ENCODE measurements at places on chromosomes 11 and 22.

DNA sequence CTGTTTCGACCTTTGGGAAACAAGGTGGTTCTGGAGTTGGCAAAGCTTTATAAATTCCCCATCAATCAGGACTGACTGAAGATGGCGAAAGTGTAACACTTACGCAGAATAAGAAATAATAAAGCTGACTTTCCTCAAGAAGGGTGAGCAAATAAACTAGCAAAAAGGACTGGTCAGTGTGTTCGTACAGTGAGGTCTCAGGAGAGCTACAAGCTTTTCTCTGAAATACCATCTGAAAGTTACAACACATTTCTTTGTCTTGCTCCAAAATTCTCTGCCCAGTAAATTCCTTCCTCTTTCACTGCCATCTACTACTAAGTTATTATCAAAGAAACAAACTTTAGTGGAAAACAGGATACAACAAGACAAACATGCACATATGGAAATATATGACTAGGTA lies 13.4 kb downstream of the PITPNB start:
- no peak for DNase-seq

DNA sequence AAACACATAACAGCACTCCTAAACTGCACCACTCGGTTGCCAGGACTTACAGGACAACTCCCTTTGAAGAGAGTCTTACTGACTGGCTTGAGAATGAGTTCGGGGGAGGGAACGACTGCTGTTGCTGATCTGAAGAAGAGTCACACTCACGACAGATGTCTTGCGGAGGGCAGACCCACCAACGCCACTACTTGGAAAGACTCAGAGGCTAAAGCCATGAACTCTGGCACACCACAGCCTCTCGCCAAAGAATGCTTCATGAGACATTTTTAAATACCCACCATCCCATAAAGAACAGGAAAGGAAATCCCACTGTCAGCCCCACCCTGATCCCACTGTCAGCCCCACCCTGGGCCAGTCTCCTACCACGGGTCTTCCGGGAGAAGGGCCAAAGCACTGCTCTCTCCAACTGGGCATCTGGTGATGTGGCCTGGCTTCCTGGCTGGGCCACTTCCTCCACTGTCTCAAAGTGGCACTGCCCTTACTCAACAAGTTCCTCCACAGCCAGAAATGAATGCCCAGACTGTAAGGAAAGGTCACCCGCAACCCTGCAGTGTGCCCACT lies 73.6 kb downstream of the MICAL3 start:
- DNase-seq = no peak

DNA sequence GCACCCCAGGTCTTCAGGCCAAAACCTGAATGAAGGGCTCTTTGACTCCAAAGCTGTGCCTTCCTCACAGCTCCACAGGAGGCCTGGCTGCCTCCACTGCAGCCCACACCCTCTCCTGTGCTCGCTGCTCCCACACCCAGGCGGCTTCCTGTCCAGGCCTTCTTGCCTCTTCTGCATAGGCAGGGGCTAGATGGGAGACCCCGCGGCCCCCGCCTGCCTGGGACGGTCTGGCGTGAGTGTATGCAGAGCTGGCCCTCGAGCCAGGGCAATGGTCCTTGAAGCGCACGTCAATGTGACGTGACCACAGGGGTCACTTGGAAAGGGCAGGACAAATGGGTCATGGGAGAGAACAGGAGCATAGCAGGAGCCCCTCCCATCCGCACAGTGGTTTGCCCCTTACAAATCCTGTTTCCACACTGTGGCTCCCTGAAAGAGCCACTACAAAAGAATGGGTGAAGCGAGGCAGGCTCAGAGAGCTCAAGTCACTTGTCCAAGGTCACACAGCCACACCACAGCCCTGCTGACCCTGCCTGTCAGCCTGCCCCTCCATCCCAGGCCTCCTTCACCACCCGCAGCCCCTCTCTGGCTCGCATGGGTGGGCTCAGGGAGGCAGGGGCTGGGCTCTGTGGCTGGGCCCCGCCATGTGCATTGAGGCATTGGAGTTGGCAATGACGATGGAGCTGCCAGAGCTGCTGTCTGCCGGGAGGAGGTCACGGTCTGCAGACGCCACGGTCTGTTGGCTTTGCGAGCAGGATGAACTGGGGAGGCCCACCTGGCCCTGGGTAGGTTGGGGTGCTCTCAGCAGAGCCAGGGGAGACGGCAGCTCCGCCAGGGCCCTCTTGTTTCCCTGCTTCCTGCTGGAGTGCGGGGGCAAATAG lies 71.2 kb upstream of the WNT11 start:
- DNase-seq = no peak

- no peak for DNase-seq
These were observed 203.2 kb downstream of the CSNK2A3 start for GRCh38 chr11:11149671-11150459.

DNA sequence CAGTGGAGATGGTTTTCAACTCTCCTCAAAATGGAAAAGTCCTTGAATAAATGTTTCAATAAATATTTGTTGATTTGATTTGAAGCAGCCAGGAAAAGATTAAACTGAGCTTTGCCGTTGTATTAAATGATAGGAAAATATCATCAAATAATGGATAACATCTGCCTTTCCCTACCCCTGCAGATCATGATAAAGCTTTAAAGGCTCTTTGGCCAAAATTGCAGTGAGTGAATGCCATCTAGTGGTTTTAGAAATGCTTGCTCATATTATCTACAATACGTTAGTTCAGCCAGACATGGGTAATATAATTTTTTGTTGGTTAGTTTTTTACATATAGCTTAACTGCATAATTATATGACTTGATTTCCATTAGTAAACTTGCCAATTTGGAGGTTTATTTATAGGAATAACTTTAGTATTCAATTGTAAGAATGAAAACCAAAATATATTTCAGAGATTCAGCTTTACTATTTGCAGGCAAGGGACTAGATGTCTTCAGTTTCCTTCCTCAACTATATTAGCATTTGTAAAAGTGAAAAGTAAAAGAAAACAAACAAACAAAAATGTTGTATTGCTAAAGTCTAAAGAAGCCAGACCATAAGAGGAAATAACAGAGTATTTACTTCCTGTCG lies 159.2 kb downstream of the MSANTD4 start:
- DNase-seq = peak; percentile 74

DNA sequence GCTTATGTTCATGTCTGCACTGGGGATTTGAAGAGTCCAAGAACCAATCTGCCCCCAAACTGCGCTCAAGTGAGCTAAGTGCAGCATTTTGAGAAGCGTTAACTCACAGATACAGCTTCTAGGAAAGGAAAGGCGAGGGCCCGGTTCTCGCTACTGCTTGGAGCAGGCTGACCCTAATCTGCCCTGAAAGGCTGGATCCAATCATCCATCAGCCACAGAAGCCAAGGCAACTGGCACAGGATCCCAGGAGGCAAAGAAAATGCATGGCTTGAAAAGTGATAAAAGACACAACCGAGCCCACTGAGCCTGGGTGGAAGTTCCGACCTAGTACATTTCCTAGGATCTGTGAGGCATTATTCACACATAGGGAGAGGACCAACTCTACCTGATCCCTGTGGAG lies 174.8 kb downstream of the LARGE1 start:
- no peak for DNase-seq

DNA sequence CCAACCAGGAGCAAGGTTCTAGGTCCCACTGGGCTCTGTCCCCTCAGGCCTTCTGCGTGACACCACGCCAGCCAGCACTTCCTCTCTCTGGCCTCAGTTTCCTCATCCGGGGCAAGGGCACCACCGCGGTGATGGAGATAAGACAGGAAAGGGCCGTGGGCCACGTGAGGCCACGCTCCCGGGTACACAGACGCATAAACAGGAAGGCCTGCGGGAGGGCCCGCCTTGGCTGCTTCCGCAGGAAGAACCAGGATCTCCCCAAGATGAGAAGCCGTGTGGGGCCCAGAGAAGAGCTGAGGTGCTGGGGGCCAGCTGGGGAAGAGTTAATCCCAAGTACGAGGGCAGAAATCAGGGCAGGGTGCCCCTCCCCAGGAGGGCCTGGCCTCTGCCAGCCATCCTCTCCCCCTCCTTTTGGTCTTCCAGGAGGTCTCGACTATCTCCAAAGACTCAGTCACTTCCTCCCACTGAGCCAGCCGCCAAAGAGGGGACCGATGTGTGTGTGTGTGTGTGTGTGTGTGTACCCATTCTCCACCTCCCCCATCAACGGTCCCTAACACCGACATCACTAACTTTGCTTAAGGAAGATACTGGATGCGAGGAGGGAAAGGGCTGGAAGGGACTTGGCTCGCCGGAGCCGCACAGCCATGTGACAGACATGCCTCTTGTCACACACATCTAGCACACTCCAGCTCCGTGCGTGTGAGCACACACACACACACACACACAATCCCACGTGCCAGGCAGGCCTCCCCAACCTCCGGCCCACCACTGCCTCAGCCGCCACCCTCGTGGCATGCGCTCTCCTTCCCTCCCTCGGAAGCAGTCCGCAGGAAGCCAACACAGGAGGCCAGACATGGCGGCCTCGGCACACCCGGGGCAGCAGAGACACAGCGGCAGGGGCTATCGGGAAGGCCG lies 1.4 kb downstream of the MFNG start:
- DNase-seq = peak; percentile 51

GRCh38 chr11:13339195-13340153 lies 61.9 kb downstream of the BMAL1 start:
- no peak for DNase-seq

DNA sequence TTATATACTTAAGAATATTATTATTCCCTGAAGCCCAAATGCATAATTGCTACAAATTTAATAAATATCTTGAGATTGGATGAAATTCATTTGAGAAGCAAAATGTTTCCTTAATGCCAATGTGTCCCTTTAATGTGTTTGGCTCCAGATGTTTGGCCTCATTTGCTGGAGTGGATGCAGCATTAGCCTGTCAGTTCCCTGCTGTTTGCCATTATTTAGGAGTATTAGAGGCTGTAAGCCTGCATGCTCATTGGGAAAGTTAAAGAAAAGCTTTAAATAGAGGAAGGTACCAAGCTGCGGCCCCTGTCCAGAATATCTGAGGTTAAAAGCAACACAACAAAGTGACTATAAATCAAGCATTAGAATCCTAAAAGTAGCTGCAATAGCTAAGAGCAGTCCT lies 54.8 kb upstream of the PITPNB start:
- peak; percentile 25 for DNase-seq

GRCh38 chr11:39345834-39346442 lies 2113.5 kb downstream of the LRRC4C start:
- peak; percentile 19 for DNase-seq

DNA sequence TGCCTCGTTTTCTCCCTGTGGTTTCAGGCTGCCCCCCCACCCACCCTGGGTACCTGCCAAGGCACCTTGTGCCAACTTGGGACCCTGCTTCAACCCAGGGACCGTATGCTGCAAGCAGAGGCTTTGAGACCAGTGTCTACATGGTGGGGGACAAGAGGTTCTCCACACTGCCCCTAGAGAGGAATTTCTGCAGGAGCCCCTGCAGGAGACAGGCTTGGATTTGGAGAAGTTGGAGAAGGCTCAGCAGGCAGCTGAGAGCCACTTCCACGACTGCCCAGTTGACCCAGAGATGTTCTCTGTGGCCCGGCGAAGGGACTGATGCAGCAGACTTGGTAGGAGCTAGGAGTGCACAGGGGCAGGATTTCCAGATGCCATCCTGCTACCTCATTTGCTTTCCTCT lies 20.1 kb upstream of the NNMT start:
- DNase-seq = no peak

- peak; percentile 88 for DNase-seq
These were observed at the start of gene PRCP for GRCh38 chr11:82900277-82901164. Gene PRCP (minus strand): TSS chr11:82900430. CDS start chr11:82900402, 28 bp downstream.
